ENCODE measurements at places on chromosomes 3 and 15.

DNA sequence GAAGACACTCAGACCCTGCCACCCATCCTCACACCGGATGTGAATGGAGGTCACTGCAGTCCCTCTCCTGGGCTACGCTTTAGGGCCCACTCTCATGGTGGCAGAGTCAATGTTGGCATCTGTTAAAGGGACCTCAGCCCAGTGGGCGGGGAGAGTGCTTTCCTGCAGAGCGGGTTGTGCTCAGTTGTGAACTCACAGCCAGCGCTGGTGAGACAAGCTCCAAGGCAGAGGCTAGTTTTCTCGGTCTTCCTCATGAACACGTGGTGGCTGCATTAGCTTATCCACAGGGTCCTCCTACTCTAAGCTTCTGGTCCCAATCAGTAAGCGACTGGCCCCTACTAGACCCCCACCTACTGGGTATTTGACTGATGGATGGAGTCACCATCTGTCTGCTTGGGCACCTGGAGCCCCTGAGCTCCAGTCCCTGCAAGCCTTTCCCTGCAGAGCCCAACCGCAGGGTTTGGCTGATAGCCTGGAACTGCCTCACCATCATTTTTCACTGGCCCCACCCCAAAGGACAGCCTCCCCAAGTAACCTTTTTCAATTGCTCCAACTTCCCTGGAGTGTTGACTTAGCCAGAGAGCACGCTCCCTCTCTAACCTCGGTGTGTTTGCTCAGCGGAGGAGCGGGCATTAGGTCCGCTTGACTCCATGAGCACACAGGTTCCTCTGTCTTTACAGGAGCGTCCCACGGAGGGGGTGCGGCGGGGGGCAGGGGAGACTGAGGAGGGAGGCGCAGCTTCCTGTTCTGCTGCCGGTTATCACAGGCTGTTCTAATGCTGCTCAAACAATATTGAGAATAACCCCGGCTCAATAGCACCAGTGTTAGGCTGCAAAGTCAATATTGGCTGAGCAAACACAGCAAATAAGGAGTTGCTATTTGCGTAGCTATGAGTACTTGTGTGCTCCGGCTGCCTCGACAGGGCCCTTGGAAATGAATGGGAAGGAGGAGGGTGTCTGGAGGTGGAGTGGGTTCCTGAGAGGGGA lies 141.7 kb downstream of the RPLP1 start:
- DNase-seq: peak; percentile 48

- no peak for DNase-seq
These were observed 179.0 kb downstream of the SHQ1 start for GRCh38 chr3:72669224-72669623.

GRCh38 chr3:16318176-16318575 lies 53.2 kb downstream of the OXNAD1 start:
- DNase-seq: no peak

- no peak for DNase-seq
These were observed 36.3 kb downstream of the PAK2 start for GRCh38 chr3:196775938-196776337.

- no peak for DNase-seq
These were observed 80.8 kb upstream of the EPHB3 start for GRCh38 chr3:184480831-184481230.

GRCh38 chr3:966341-966740 lies 126.5 kb upstream of the CNTN6 start:
- DNase-seq: no peak

GRCh38 chr3:142651711-142652110 lies 55.5 kb downstream of the PLS1 start:
- no peak for DNase-seq

DNA sequence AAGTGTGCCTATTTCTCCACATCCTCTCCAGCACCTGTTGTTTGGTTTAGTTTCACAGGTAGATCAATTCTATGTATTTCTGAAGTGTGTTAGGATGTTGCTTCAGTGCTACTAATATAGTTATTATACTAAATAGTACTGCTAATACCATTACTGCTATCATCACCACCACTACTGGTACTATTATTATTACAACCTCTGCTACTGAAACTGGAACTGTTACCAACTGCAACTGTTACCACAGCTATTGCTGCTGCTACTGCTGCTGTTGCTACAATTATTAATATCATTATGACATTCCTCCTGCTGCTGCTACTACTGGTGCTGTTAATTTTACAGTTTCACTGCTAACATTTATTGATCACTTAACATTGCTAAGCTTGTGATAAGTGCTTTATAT lies 8.3 kb upstream of the LMOD3 start:
- no peak for DNase-seq

- DNase-seq: peak; percentile 95
These were observed 48.0 kb upstream of the RAB6B start for GRCh38 chr3:133943639-133944141.

GRCh38 chr3:184788751-184789150 lies 23.2 kb upstream of the VPS8 start:
- no peak for DNase-seq

- no peak for DNase-seq
These were observed 6.5 kb upstream of the VILL start for GRCh38 chr3:37984051-37984450.

DNA sequence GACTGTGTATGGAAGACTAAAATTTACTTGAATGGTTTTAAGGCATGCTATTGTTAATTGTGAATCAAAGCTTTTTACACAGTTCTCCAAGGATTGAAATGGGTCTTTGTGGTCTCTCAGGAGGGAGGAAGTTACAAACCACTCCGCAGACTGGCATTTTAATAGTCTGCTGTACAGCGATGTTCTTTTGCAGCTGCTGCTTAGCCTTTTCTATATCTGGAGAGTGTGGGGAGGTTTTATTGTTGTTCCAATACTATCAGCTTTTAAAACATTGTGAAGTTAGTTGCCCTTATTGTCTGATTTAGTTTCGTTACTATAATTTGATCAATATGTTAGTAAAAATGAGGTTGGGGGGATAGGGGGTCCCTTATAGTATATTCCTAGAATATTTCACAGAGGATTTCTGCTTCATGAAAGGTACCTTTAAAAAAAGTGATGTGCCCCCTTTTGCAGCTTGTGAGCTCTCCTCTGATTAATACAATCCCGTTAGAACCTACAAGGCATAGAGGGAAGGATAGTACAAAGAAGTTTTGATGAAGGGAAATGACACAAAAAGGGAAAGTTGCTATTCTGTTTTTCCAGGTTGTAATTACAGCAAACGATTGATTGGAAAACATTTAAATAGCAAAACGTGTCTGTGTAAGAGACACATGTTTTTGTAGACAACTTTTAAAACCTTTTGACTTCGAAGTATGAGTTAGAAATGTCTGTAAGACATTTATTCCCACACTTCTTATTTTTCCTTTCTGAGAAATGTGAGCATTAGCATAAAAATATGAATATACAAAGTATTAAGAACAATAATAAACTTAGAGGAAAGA lies 158.3 kb upstream of the CGNL1 start:
- peak; percentile 39 for DNase-seq

- no peak for DNase-seq
These were observed 15.7 kb downstream of the KLHL18 start for GRCh38 chr3:47298439-47298838.

- peak; percentile 4 for DNase-seq
These were observed 230.6 kb upstream of the PEX5L start for GRCh38 chr3:180267202-180267843.

GRCh38 chr15:68833700-68834331 lies 13.1 kb upstream of the ANP32A start:
- DNase-seq: no peak

DNA sequence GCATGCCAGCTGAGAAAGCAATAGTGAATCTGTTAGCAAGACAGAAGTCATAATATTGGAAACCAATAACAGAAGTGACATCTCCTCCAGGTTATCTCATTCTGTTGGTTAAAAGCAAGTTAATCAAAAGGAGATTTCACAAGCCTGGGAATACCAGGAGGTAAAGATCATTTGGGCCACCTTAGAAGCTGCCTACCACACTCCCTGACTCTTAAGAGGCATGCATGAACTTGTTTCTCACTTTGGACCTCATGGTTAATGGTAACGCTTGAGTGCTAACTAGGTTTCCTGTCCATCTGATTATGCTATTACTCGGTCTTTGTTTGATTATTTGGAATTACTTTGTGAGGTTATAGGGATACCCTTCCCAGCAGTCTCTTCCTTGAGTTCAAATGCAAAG lies 650.8 kb upstream of the SGO1 start:
- DNase-seq: no peak

GRCh38 chr3:138082992-138083386 lies 32.4 kb downstream of the DZIP1L start:
- no peak for DNase-seq
